ENCODE measurements at places on chromosomes 16 and 17.

DNA sequence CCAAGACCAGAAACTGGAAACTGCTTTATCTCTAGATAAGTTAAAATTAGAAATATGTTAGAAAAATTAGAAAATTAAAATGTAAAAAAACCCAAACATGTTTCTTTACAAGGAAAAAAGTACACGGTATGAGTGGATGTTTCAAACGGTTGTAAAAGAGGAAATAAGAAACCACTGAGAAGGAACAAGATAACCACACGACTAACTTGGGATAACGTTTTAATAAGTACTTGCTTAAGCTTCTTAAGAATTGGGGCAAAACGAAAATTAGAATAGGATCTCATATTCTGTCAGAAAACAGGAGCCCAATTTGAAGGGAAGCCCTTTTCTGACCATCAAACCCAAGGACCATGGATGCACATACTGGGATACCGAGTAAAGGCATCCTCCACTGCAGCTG lies 31.0 kb downstream of the MBTPS1 start:
- no peak for DNase-seq

- DNase-seq = no peak
Measured at GRCh38 chr16:83715217-83715920, 92.4 kb upstream of the HSBP1 start.

DNA sequence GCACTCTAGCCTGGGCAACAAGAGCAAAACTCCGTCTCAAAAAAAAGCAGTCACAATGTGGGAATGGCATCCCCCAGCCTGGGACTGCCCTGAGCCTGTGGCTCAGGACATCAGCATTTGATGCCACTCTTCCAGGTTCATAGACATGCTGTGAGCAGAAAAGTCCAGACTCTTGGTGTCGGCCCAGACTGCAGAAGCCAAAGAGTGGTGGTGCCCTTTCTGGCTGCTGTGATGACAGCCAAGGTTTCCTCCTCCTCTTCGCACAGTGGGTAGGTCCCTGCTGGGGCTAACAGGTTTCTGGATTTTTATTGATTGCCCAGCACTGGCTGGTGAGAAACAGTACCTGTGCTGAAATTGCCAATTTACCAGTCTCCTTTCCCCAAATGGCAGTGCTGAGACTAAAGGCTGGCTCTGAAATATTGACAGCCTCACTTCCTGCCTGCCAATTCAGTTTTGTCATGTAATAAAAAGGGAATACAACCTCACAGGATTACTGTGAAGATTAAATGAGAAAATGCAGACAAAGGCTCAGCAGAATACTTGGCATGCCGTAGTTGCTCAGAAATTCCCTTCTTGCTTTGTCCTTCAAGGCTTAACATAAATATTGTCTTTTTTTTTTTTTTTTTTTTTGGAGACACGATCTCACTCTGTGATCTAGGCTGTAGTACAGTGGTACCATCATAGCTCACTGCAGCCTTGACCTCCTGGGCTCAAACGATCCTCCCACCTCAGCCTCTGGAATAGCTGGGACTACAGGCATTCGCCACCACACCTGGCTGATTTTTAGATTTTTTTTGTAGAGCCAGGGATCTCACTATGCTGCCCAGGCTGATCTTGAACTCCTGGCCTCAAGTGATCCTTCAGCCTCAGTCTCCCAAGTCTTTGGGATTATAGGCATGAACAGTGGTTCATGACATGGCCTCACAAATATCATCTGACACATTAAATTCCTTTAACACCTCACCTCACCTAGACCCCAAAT lies 15.5 kb upstream of the UBE2G1 start:
- DNase-seq = no peak

DNA sequence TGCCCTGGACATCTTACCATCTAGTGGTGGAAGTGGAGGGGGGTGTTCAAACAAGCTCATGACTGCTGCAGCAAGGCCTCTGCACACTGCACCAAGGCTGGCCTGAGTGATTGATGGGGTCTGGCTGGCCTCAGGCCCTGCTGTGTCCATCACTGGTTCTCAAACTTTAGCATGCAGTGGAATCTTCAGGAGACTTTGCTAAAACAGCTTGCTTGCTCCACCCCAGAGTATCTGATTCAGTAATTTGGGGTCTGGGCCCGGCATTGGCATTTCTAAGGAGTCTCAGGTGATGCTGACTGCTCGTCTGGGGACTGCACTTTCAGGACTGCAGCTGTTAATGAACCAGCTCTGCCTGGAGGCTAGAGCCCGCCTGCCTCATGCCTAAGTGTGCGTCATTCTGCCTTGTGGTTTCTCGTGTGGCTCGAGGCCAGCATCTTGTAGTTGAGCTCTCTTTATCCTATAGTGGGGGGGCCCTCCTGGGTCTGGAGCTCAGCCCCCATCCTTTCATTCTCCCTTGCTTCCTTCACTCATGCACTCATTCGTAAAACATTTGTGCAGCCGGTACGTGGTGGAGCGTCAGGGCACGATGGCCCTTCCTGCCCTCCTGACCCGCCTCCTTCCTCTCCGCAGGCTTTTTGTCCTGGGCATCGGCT lies 4.1 kb downstream of the MGAT5B start:
- no peak for DNase-seq

DNA sequence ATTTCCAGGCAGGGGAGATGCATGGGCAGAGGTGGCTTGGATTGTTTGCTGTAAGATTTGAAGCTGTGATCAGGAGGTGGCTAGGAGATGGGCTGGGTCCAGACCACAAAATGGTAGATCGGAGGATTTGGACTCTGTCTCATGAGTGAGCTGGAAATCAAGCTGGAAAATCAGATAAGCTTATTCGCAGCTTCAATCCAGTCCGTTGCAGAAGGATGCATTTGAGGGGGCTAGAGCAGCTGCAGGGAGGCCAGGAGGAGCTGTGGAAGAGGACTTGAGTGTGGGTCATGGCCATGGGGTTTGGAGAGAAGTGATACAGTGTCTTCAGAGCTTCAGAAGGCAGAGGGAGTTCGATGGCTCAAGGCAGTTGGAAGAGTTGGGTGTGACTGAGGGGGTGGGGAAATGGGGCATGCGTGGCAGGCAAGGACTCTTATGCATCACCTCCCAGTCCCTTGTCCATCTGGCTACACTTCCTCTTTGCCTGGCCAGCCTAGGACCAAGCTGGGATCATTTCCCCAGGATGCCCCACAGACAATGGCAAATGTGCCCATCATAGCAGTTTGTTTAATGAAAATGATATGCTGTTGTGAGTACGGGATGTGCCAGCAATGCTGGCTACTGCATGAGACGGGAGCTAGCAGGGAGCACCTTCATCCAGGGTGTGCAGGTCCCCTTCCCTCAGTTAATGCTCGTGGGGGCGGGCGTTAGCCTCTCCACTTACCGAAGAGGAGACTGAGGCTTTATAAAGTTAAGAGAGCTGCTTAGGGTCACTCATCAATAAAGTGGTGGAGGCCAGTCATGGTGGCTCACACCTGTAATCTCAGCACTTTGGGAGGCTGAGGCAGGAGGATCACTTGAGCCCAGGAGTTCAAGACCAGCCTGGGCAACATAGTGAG lies 20.6 kb downstream of the QPRT start:
- no peak for DNase-seq

Data from SK-N-MC (cell line).